ENCODE measurements at places on chromosomes 2 and 18. TPM values are rescaled to one million over a fixed set of nuclear protein-coding genes. Genes with fewer than 3 reads are reported as not detected.
A peak's percentile ranks its signal among the peaks of the same experiment; 100 is the strongest.

The GBX2 gene
- total RNA-seq = 24.4 TPM

The LRP1B gene
- total RNA-seq = 0.26 TPM

The TLX2 gene
- not detected for total RNA-seq

The NETO1 gene
- 15.9 TPM for total RNA-seq

The HNRNPLL gene
- 71.6 TPM for total RNA-seq

The DSG4 gene
- not detected for total RNA-seq

DNA sequence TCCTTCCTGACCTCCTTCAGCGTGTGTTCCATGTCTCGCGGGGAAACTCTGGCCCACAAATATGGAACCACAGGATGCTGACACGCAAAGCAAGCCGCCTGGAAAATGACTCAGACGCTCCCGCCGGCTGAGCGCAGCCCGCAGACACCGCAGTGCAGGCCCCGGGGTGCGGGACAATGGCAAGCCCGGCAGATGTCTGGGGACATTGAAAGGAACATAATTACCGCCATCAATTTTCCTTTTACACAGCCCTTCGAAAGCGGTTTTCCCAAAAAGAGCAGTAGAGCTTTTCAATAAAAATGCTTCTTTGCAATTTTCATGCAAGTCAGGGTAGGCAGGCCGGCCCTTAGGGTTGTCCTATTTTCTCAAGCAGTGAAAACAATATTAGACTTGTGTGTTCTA is 159.2 kb upstream of the SH3BP4 start:
- DNase-seq = peak; percentile 65

DNA sequence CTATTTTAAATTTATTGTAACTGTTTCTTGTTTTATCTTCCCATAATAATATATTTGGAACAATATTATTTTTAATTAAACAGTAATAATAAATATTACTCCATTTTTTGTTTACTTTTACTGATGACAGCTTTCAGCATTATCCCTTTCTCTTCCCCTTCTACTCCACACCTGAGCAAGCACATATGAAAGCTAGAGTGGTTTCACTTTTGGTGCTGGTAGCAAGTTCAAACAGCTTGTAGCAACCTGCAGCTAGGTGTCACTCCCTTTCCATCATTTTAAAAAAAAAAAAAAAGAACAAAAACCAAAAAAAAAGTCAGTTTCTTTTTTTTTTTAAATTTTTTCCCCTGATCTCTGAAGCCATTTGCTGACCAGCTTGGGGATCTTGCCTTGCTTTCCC is 801.8 kb downstream of the CCDC85A start:
- DNase-seq = no peak

DNA sequence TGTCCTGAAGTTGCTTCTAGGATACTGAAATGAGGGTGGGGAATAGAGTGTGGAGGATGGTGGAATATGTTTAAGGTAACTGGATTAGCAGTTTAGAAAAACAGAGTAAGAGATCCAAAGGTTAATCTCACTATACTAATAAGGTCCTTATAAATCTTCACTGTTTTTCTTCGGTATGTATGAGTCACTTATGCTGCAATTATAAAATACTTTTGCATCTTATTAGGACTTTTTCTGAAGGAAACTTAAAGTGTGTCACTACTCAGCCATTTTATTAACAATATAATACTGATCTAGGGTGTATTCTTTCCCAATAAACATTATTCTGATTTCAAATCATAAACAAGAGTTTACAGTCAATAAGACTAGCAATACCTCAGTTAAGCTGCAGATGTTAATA is 182.3 kb downstream of the ZNF521 start:
- DNase-seq = no peak

DNA sequence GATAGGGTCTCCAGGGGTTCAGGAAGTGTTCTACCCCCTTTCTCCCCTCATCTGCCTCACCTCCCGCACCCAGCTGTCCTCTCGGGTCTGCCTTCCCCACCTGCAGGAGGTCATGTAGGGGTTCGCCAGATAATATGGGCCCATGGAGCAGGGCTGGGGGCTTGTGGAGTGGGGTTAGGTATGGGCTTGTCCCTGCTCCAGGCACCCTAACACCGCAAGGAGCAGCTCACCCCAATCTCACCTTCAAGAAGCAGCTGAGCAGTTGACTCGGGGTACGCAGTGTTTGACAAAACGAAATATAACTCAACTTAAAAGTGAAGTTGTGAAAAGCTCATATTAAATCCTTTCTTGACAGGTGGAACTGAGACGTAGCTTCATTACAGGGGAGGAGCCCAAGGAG is 99.6 kb downstream of the CTIF start:
- no peak for DNase-seq

DNA sequence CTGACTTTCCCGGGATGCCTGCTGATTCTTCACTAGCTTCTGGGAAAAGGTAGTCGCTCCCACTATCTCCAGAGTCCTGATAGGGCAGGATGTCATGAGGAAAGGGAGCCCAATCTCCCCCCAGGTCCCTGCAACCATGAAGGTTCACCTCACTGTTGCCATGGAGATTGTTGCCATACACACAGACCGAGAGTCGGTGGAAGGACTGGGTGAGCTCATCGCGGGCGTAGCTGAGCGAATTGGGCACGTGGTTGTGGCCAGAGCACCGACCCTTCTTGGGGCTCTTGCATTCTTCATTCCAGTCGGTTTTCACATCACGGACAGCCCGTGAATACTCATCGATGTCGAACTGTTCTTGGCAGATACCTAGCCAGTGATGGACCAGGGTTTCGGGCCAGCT is 97.4 kb downstream of the MEP1B start:
- DNase-seq = peak; percentile 19

DNA sequence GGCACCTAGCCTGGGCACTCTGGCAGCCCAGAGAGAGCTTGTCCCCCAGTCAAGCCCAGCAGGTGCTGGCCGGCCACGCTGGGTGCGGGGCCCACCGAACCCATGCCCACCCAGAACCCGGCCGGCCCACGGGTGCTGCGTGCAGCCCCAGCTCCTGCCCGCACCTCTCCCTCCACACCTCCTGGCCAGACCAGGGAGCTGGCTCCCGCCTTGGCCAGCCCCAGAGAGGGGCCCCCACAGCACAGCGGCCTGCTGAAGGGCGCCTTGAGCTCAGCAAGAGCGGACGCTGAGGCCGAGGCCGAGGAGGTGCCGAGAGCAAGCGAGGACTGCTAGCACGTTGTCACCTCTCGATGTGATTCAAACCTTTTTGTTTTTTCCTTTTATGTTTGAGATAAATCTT is 407.0 kb upstream of the KCNJ3 start:
- peak; percentile 1 for DNase-seq

GRCh38 chr2:38492042-38492615 is 110.6 kb downstream of the HNRNPLL start:
- DNase-seq = no peak

DNA sequence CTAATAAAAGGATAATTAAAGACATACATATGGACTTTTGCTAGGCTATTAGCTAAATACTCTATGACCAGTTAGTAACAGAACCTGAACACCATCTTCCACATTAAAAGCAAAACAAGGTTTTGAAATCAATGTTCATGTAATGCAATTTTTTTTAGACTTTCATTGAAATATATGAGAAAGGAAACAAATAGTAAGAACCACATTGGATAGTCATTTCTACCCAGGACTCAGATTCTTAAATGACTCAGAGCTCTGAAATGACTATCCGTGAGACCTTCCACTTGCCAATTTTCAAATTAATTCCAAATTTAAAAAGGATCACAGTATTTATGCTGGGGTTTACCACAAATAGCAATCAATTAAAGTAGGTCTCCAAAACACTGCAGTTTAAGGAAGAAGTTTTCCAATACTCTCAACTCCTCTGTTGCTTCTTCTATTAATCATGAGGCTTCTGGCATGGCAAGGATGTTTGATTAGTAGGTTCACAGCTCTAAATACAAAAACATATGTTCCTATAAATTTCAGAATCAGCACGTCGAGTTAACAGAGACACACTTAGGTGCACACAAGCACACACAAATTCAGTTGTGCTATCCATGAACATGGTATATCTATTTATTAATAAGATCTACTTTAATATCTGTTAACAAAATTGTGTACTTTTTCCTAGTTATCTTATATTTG is 841.0 kb downstream of the RNF144A start:
- DNase-seq = no peak

DNA sequence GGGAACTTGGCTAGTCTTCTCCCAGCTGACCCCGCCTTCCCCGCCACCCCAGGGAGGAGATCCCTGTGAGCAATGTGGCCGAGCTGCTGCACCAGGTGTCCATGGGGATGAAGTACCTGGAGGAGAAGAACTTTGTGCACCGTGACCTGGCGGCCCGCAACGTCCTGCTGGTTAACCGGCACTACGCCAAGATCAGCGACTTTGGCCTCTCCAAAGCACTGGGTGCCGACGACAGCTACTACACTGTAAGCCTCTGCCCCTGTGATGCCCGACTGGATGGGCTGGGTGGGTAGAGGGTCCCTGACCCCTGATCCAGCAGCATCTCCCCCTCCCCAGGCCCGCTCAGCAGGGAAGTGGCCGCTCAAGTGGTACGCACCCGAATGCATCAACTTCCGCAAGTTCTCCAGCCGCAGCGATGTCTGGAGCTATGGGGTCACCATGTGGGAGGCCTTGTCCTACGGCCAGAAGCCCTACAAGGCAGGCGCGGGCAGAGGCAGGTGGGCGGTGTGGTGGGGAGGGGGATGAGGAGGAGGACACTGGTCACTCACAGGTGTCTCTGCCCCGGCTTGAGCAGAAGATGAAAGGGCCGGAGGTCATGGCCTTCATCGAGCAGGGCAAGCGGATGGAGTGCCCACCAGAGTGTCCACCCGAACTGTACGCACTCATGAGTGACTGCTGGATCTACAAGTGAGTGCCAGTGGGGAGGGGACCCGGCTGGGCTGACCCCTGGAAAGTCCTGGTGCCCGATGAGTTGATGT is 24.2 kb downstream of the ZAP70 start:
- no peak for DNase-seq

GRCh38 chr2:41595240-41595639 is 452.6 kb upstream of the PKDCC start:
- no peak for DNase-seq

DNA sequence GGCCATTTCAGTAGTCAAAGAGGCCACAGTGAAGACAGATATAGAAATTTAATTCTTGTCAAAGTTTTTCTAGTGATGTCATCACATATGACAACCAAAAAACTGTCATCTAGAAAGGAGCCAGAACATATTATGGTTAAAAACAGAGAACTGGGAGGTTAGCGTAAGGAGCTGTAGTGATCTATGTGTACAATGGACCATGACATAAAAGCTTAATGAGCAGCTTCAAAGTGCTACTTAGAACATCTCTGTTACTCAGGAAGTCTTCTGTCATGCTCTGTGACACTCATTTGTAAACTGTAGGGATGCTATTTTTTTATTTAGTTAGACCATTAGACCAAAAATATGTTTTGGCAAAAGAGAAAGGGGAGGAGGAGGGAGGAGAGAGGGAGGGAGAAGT is 57.3 kb downstream of the CMPK2 start:
- no peak for DNase-seq

DNA sequence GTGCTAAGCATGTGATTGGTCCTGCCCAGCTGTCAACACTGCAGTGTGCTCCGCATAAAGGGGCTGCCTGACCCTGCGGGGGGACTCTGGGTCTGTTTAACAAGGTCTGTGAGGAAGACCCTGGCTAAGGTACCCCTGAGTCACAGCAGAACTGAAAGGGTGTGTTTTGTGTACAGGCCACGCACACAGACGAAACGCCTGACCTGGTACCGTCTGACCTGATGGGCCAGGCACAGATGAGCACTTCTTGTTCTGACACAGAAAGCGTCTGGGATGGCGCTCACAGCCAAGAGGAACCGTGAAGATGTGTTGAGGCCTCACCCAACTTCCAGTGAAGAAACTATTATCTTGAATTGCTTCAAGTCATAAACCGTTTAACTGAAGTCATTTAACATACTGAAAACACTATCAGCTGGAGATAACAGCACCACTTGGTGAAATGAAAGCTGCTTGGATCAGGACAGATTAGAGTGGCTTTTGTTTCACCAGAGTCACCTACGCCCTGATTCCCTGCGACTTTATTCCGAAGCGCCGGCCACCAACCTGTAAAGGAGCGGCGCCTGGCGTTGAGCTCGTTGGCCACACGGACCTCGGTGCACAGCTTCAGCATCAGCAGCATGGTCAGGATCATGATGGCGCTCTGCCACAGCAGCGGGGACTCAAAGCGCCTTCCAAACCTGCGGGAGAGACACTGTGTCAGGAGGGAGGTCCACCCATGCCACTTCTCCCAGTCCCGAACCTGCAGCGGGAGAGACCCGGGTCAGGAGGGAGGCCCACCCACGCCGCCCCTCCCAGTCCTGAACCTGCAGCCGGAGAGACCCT is 8.5 kb downstream of the SLC66A2 start:
- DNase-seq = no peak

DNA sequence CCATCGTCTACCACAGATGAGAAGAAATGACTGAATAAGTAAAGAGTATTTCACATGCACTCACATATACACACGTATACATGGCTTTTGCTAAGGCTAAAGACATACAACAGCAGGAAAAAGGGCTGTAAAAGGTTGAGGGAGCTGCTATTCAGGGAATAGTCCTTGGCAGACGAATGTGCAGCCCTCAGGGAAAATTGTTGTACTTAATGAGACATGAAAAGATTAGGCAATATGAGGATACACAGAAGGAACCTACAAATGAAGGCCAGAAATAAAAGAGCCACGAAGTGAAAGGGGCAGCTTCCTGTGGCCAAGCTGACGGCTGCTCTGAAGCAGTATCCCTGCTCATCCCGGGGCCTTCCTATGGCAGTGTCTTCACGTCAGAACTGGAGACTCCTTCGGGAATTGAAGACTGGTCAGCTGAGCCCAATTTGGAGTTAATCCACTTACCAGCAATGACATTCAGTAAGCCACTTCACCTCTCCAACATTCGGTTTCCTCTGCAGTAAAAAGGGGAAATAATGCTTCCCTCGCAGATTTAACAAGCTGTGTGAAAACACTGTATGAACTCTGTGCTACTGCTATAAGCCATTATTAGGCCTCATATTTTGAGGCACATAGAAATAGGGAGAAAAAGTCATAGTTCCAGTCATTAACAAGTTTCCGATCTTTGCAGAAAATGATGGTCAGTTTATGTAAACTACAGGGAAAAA is 221.8 kb downstream of the STK39 start:
- DNase-seq = no peak

DNA sequence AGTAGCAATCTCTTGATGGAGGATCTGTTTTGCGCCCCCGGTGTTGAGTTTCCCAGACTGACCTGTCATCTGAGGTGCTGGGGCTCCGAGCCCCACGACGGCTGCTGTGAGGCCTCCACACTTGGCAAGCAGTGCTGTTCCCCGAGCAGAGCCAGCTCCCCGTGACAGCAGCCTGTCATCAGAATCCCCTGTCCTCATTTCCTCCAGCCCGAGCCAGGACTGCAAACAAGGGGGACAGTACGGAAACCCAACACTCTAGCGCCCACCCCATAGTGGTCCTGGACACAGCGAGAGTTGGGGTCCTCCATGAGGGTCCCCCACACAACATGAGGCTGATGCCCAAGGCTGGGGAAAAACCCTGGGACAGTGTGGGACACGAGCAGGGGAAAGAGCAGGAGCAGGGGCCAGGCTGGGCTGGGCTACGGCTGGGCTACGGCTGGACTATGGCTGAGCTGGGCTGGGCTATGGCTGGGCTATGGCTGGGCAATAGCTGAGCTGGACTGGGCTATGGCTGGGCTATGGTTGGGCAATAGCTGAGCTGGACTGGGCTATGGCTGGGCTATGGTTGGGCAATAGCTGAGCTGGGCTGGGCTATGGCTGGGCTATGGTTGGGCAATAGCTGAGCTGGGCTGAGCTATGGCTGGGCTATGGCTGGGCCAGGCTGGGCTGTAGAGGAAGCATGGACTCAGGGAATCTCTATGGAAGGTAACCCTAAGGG is 1.5 kb upstream of the KLHL30 start:
- DNase-seq = no peak

- DNase-seq = peak; percentile 6
These were observed 96.8 kb downstream of the UBE2E3 start for GRCh38 chr2:181077128-181077709.
